GDM1 (cell line): ENCODE measurements at places on chromosomes 2 and 18.

GRCh38 chr2:202030691-202031090 is 3.0 kb upstream of the FZD7 start:
- no peak for DNase-seq

GRCh38 chr2:209519271-209519670 is 95.4 kb downstream of the MAP2 start:
- no peak for DNase-seq

- DNase-seq = no peak
These were observed 710.6 kb upstream of the ID2 start for GRCh38 chr2:7971248-7971647.

- DNase-seq = no peak
These were observed 3.8 kb downstream of the SAG start for GRCh38 chr2:233311241-233311926.

GRCh38 chr2:47422560-47422959 is 19.6 kb downstream of the MSH2 start:
- DNase-seq = no peak

DNA sequence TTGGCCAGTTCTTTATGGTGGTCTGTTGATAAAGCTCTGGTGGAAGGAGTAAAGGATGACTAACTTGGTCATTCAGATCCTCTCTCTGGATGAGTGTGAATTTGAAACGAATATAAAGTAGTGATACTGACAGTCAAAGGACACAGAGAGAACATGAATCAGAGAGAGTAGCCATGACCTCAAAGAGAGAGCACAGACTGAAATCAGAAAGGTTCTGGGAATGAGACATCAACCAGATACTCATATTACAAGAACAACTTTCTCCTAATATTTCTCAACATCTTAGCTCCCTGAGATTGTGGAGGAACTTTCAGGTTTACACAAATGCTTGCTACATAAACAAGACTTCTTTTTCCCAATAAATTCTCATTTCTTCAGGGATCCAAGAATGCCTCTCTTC is 849.1 kb upstream of the CHAC2 start:
- DNase-seq = no peak

- no peak for DNase-seq
These were observed 73.8 kb downstream of the TMEM18 start for GRCh38 chr2:603427-603826.

- no peak for DNase-seq
These were observed 192.3 kb downstream of the RNF144A start for GRCh38 chr2:7109533-7109885.

DNA sequence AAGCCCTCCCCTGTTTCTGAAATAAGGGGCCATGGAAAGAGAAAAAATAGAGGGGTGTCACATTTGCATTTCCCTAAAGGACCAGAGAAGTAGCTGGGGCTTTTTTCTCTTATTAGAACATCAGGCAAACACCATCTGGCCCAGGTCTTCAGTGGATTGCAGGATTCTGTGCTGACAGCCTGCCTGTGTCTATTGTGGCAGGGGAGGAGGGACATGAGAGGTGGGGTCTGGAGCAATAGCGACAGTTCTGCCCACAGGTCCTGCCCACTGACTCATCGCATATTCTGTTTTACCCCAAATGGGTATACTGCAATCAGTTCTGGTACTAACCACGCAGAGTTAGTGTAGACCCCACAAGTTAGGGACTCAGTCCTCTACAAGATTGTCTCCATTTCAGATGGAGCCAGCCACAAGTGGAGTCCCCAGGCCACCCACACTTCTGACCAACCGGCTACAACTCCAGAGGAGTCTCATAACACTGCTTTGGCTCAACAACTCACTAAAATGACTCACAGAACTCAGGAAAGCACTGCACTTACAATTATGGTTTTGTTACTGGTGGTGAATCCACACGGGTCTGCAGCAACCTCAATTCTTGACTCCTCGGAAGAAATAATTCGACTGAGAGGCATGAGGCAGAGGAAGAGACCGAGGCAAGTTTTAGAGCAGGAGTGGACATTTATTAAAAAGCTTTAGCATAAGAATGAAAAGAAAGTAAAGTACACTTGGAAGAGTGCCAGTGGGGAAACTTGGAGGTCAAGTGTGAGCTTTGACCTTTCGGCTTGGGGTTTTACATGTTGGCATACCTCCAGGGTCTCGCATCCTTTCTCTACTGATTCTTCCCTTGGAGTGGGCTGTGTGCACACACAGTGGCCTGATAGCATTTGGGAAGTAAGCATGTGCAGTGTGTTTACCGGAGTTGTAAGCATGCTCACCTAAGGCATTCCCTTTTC is 146.4 kb upstream of the SPATS2L start:
- no peak for DNase-seq

GRCh38 chr18:69469444-69469919 is 68.8 kb downstream of the DOK6 start:
- DNase-seq = no peak

GRCh38 chr2:159146996-159147666 is 139.4 kb downstream of the WDSUB1 start:
- peak; percentile 43 for DNase-seq

- DNase-seq = no peak
These were observed 669.6 kb upstream of the VRK2 start for GRCh38 chr2:57376985-57377384.

DNA sequence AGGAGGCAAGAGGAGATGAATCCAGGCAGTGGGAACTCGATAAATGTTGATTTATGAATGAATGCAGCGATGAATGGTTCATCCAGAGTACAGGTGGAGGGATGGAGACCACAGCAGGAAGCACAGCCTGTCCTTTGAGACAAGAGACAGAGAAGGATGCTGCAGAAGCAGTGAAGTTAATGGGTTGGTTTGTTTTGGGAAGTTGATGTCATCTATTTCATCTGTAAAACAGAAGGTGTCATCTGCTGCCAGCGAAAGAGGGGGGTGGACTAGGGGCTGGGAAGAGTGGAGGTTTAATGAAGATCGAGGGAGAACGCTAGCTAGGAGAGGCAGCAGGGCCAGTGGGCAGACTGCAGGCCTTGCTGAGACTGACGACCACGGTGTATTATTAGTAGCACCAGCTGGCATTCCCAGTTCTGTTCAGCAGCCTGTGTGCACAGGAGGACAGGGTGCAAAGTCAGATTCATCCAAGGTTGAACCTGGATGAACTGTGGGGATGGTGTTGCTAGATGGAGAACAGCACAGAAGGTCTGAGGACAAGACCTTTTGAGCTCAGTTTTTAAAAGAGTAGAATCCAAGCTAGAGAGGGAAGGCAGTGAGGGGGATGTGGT is 120.3 kb upstream of the CAPN13 start:
- no peak for DNase-seq

- DNase-seq = no peak
These were observed 8.6 kb downstream of the OXER1 start for GRCh38 chr2:42755191-42755880.

DNA sequence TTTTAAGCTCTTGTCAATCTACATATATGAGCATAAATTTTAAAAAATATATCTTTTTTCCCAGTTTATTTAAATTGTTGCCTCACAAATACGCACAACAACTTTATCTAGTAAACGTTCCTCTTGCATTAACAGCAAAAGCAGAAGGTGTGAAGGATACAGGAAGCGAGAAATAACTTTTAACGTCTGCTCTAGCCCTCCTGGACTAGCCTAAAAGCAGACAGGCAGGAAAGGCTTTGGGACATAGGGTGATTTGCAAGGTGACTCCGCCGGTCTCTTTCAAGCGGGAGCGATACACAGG is 434 bp upstream of the DUSP19 start:
- DNase-seq = no peak
